ENCODE measurements at places on chromosomes 1 and 21.

DNA sequence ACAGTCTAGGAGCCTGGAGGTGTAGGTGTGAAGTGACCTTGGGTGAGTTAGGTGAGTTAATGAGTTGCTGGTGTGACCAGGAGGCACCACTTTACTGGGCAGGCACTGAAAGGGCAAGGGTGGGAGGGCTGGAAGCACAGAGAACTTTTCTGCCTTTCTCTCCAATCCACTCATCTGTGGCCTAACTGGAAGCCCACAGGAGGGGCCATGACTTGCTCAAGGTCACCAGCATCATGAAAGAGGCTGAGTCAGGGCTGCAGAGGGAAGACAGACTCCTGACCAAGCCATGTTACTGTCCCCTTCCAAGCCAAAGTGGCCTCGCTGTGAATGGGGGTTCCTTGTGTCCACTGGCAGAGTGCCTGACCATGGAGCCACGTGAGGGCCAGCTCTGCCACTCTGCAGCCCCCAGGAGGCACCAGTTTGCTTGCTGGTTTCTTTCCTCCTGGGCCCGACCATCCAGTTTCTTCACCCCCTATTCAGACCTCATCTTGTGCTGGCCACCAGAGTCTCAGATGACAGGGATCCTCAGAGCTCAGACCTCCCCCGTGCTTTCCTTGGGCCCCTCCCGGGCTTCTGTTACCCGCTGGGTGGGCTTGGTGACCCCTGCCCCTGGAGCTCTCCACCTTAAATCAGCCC, 4.3 kb upstream of the BSND start:
- no peak for DNase-seq

DNA sequence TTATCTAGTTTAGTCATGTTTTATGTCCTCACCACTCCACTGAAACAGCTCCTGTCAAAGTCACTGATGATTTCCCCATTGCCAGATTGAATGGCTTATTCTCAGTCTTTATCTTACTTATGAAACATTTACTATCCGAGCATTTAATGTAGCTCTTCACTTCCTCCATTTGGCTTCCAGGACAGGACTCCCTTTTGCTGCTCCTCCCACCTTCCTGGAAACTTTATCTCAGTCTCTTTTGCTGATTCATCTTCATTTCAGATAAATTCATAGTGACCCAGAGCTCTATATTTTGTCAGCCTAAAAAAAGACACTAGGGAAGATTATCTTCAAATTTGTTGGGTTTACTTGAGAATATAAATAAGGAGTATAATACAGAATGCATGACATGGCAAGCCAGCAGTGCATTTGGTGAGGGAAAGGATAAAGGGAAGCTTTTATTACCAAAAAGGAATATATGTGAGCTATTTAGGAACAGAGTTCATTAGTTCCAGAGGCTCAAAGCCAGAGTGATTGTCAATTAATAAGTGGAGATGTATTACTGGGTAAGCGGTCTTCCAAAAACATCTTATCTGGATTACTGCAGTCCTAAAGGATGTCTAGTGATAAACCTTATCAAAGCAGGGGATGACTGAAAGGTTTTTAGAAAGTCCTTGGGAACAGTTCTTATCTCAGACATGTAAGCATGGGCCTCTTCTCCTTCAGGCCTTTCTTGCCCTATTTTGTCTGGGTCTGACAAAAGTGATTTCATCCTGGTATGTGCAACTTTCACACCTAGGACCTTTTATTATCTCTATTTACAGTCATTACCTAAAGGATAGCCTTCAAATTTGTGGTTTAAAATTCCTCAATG, 25.6 kb downstream of the IL23R start:
- no peak for DNase-seq

GRCh38 chr1:28067523-28068090, 20.8 kb downstream of the EYA3 start:
- DNase-seq = no peak

- DNase-seq = no peak
These were observed 153.9 kb downstream of the FMN2 start for GRCh38 chr1:240245629-240246020.

Measured in coronary artery (tissue), 2 donors.